ENCODE measurements at places on chromosomes 16 and 17.
A peak's percentile ranks its signal among the peaks of the same experiment; 100 is the strongest.

DNA sequence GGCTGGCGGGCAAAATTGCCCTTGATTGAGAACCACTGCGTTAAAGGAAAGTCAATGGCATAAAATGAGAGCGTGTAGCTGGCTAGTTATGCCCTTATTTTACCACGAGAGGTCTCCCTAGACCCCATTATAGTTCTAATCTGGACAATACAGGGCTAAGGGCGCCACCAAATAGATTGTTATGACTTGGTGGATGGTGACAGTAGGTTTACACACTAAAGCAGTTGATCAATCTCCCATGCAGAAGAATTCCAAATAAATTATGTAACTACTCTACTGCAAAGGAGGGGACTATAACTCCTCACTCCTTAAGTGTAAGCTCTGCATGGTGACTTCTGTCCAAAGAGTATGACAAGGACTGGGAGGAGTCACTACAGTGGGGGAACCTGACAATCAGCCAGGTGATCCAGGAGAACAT is 20.4 kb upstream of the YPEL2 start:
- peak; percentile 15 for DNase-seq

DNA sequence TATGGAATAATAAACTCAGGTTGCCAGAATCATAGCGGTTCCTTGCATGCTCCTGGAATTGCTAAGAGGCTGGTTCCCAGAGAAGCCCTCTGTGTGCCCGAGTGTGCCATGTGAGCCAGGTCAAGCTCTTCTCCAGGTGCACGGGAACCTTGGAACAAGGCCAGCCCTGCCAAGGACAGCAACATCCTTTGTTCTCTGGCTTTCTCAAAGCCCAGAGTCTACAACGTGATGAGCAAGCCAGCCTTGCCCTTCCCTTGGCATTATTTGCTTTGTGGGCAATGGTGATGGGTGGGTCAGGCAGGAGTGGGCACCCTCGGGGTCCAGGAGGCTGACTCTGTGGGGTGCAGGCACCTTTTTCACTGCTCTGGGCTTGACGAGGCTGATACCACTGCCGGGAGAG is 14.2 kb upstream of the SEC14L1 start:
- no peak for DNase-seq

DNA sequence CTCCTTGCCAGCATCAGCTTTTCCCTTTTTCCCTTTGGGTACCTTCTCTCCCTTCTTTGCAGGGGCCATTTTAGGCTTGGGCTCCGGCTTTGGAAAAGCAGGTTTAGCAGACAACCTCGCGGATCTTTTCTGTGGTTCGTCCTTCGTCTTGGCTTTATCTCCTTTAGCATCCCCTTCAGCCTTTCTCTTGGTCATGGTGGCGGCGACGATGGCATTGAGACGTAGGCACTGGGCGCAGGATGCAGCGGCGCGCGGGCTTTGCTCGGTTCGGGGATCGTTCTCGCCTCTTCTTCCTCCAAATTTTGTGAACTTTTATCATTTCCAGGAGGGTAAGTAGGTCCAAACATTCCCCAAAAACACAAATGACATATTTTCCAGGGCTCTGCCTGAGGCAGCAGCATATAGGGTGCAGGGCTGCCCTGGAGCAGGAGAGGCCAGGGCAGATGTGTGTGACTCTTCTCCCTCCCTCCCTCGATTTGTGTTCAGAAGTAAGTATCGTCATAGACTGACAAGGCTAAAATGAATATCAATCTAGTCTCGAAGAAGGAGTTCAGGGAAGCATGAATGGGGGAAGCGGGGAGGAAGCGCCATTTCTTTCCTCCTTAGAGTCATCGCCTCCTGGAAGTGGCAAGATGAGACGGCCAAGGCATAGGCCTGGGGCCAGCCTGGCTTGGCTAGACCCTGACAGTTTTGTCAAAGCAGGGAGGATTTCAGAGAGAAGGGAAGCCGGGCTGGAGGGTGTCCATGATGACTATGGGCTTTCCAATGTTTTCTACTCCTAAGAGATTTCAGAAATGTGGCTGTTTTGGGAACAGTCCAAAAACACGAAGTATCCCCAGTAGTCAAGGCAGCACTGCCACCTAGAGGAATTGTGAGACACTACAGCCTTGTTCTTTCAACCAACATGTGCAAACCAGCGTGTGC is 13.2 kb downstream of the CHCT1 start:
- peak; percentile 51 for DNase-seq

GRCh38 chr17:16911141-16911937 is 60.6 kb downstream of the TNFRSF13B start:
- no peak for DNase-seq

DNA sequence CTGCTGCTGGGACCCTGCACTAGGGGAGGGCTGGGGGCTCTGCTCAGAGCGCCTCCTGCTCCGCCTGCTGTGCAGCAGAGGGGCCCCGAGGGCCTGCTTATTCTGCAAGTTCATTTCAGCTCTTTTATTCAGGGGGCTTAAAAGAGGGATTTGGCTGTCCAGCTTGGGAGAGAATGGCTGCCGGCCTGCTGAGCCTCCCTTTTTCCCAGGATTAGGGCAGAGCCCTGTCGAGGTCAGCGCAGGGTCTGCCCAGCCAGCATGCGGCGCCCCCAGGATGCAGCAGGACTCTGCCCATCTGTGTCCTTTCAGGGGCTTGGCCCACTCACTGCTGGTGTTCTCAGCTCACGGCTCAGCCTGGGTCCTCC is 1.1 kb downstream of the SMIM5 start:
- DNase-seq, result no peak

DNA sequence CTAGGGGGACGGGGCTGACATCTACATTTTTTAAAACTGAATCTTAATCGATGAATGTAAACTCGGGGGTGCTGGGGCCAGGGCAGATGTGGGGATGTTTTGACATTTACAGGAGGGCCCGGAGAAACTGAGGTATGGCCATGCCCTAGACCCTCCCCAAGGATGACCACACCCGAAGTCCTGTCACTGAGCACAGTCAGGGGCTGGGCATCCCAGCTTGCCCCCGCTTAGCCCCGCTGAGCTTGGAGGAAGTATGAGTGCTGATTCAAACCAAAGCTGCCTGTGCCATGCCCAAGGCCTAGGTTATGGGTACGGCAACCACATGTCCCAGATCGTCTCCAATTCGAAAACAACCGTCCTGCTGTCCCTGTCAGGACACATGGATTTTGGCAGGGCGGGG is 21.4 kb downstream of the ADAM11 start:
- no peak for DNase-seq

DNA sequence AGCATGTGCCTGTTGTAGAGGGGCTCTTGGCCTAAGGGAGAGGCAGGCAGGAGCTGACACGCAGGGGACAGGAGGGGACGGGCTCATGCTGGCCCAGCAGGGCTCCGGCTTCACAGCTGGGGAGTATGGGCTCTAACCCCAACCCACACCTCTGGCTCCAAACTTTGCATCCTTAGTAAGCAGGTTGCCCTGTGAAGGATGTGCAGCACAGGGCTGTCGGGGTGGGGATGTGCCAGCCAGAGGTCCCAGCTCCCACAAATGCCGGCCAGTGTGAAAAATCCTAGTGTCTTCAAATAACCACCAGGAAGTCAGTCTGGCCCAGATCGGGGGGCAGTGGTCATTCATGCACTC is 14.0 kb upstream of the FAM83G start:
- DNase-seq, result no peak

DNA sequence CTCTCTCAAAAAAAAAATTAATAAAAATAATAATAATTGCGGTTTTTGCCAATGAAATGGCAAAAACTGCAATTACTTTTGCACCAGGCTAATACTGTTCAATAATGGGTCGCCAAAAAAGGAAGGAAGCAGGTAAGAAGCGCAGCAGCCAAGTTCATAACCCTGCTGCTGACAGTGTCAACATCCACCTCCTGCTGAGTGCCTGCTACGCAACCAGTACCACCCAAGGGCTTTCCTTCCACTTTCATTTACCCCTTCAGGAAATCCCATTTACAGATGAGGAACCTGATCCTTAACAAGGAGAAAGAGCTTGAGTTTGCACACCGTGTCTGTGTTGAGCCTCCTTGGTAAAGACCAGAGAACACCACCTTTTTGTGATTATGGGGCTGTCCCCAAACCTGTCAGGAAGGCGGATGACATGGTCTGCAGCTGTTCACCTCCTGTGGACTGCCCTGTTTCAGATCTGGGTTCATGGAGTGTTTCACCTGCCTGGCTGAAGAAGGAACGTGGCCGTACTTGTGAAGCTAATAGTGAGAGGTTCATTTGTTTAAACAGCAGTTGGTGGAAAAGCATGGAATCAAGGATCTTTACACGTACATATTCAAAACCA is 378.0 kb downstream of the SLC39A11 start:
- DNase-seq, result no peak

GRCh38 chr17:6348891-6349290 is 86.0 kb downstream of the AIPL1 start:
- no peak for DNase-seq

- DNase-seq, result no peak
Measured at GRCh38 chr17:35342276-35342675, 31.1 kb downstream of the SLFN11 start.

GRCh38 chr17:58452738-58453137 is 35.4 kb upstream of the RNF43 start:
- no peak for DNase-seq

GRCh38 chr16:49048557-49048956 is 233.1 kb downstream of the CBLN1 start:
- DNase-seq, result no peak

GRCh38 chr16:75029854-75030253 is 31.0 kb downstream of the ZNRF1 start:
- no peak for DNase-seq

DNA sequence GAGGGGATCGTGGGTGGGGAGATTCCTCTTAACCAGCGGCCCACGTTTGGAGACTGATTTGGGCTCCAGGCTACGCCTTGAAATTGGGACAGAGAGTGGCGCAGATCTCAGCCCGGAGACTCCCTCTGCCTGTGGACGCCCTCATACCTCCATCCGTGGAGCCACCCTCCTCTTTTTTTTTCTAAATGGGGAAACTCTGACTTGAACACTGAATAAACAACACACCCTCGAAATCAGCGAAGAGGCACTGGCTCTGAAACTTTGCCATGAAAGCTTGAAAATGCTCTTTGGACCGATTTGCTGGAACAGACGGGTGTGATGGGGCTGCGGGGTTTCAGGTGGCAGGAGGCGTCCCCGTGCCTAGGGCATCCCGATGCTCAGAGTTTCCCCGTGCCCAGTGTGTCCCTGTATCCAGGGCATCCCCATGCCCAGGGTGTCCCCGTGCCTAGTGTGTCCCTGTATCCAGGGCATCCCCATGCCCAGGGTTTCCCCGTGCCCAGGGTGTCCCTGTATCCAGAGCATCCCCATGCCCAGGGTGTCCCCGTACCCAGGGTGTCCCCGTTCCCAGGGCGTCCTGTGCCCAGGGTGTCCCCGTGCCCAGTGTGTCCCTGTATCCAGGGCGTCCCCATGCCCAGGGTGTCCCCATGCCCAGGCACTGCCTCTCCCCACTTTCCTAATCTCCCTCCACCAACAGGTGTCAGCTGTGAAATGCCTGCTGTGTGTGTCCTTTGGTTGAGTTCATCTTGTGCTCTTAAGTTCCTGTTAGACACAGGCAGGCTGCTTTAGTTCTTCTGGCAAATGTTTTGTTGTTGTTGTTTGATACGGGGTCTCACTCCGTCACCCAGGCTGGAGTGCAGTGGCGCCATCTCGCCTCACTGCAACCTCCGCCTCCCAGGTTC is 187.0 kb downstream of the SEC14L1 start:
- DNase-seq, result no peak

DNA sequence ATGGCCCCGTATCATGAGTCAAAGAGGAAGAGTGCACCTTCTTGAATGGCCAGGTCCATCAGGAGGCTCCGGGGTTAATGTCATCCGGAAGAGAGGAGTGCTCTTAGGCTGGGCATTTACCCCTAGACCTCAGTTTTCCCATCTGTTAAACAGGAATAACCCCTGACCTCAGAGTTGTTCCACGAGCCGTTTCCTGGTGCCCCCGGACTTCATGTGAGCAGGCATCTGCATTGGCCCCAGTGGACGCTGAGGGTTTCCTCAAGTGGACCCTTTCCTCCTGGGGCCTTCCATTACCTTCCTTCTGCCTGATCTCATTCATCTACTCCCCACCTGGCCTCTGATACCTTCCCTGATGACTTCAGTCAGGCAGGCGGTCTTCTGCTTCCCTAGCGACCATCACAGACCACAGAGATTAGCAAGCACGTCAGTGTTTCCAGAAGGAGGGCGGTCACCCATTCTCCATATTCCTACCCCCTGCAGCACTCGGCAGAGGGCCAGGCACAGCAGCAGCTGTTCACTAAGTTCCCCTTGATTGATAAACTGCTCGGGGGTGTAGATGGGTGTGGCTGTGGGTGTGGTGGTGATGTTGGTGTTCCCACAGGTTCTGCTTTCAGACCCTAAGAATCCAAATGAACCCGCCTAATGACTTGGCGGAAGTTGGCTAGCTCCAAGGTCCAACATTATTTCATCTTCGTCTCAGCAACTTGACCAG is 346.6 kb upstream of the TNRC6C start:
- no peak for DNase-seq

DNA sequence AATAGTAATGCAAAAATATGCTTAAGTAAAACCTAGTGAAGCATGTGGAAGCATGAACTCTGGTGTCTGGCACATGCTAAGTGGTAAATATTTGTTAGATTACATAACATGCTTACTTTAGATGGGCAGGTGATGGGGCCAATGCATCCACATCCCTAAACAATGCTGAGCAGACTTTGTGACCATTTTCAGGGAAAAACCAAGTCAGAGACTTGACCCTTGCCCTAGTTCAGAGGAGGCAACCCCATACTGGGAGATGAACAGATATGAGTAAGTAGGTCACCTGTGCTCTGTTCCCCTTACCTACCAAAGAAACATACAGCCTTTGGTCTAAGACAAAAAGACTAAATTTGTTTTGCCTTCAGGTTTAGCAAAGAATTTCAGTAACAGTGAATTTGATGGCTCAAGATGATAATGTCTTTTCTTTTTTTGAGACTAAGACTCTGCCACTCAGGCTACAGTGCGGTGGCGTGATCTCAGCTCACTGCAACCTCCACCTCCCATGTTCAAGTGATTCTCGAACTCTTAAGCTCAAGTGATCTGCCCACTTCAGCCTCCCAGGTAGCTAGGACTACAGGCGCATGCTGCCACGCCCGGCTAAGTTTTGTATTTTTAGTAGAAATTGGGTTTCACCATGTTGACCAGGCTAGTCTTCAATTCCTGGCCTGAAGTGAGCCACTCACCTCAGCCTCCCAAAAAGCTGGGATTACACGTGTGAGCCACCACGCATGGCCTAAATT is 91.4 kb downstream of the HIC1 start:
- no peak for DNase-seq

GRCh38 chr17:81865733-81866439 is 5.3 kb downstream of the ARHGDIA start:
- no peak for DNase-seq

DNA sequence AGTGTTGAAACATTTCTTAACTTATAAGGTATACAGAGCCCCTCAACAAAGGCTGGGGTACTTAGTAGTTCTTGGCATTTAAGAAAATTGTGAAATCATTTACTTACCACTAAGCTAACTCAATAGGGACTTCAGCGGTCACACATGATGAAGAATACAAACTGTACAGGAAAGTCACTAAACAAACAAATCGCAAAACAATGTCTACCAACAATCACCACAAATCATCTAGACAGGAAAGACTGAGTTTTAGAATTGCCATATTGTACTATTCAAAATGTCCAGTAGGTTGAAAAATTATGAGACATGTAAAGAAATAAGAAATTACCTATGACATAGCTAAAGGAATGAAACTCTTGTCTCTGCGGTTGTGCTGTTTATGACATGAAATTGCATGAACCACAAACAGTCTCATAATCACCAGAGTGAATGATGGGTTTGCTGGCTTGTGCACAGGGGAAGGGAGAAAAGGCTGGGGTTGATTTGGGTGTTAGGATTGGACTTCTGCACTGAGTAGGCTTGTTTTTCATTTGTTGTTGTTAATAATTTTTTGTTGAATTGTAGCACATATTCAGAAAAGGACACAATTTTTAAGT is 441.1 kb upstream of the MON1B start:
- no peak for DNase-seq

- DNase-seq, result no peak
Measured at GRCh38 chr17:75830164-75831031, 13.8 kb downstream of the UNC13D start.
